ENCODE measurements at places on chromosomes 2 and 18. TPM values are rescaled to one million over a fixed set of nuclear protein-coding genes. Genes with fewer than 3 reads are reported as not detected.

GRCh38 chr18:73843455-73843854 lies 304.2 kb downstream of the FBXO15 start:
- no peak for DNase-seq

- no peak for DNase-seq
These were observed 204.3 kb upstream of the ZC3H15 start for GRCh38 chr2:186281726-186282125.

OSBPL6 gene
- total RNA-seq, result 5.2 TPM

PRKD3 gene
- 55.8 TPM for total RNA-seq

SDC1 gene
- 4.6 TPM for total RNA-seq

GRCh38 chr2:176166272-176166671 lies 9.2 kb downstream of the HOXD3 start:
- DNase-seq, result no peak

DNA sequence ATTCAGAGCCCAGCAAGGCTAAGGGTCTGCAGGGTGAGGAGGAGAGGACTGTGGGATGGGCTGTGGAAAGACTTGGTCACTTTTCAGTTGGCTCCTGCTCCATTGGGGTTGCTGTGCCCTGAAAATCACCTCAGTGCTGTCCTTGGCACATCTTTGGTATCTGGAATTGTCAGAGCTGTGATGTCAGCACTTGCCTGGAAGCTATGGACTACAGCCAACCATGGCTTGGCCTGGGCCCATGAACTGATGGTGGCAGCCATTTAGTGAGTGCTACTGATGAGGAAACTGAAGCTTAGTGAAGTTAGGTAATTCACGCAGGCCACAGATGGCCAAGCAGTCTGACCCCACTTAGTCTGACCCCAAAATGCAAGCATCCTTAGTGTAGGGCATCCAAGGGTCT lies 121.8 kb upstream of the SERPINE2 start:
- peak; percentile 83 for DNase-seq

GRCh38 chr2:208880171-208880570 lies 473.6 kb downstream of the PTH2R start:
- no peak for DNase-seq

- DNase-seq, result no peak
These were observed 656.3 kb downstream of the XIRP2 start for GRCh38 chr2:167544602-167545001.

All from fibroblast of the aortic adventitia (primary cell).